ENCODE measurements at places on chromosomes 11 and 22. TPM values are rescaled to one million over a fixed set of nuclear protein-coding genes. Genes with fewer than 3 reads are reported as not detected.
A peak's percentile ranks its signal among the peaks of the same experiment; 100 is the strongest.

The LGALS12 gene
- total RNA-seq: 0.84 TPM

DNA sequence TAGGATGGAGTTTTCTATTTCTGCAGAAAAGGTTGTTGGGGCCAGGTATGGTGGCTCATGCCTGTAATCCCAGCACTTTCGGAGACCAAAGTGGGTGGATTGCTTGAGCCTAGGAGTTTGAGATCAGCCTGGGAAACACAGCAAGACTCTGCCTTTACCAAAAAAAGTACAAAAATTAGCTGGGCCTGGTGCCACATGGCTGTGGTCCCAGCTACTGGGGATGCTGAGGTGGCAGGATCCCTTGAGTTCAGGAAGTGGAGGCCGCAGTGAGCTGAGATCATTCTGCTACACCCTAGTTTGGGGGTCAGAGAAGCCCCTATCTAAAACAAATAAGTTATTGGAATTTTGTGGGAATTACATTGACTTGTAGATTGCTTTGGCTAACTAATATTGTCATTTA is 71.7 kb downstream of the FDX1 start:
- DNase-seq: peak; percentile 55
- no peak overlapping the region for H3K4me3 ChIP-seq
- no peaks in the 10 kb centered on the region for H3K27me3 ChIP-seq
- no peak overlapping the region for H3K27ac ChIP-seq
- H3K4me1 ChIP-seq: no peaks in the 10 kb centered on the region

- H3K27ac ChIP-seq: no peak overlapping the region
- DNase-seq: no peak
- H3K4me3 ChIP-seq: no peak overlapping the region
- H3K4me1 ChIP-seq: no peaks in the 10 kb centered on the region
- H3K36me3 ChIP-seq: no peaks in the 10 kb centered on the region
- H3K27me3 ChIP-seq: no peaks in the 10 kb centered on the region
These were observed 39.7 kb upstream of the GALNT18 start for GRCh38 chr11:11661326-11662040.

DNA sequence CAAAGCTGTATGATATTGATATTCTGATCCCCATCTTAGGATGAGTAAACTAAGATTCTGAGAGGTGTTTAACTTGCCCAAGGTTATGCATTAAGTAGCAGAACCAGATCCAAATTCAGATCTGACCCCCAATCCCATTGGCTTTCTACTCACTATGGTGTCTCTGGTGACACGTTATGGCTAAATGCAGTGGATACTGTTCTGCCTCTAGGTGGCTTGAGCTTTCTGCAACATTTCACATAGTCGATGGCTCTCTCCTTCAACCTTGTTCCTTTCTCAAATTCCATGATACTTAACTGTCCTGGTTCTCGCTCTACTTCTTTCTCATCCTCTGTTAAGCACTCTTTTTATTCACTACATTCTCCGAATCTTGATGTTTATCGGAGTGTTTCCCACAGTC is 9.4 kb downstream of the C11orf97 start:
- no peak overlapping the region for H3K27ac ChIP-seq
- no peaks in the 10 kb centered on the region for H3K27me3 ChIP-seq
- no peak for DNase-seq
- H3K36me3 ChIP-seq: no peaks in the 10 kb centered on the region
- H3K4me1 ChIP-seq: peaks cover 3% of the 10 kb centered on the region

GRCh38 chr11:36044636-36045035 is 100.8 kb downstream of the LDLRAD3 start:
- no peaks in the 10 kb centered on the region for H3K27me3 ChIP-seq
- no peaks in the 10 kb centered on the region for H3K36me3 ChIP-seq
- DNase-seq: no peak
- no peak overlapping the region for H3K27ac ChIP-seq

GRCh38 chr11:63672156-63672463 is 934 bp upstream of the ATL3 start:
- H3K27ac ChIP-seq: no peak overlapping the region
- no peaks in the 10 kb centered on the region for H3K4me1 ChIP-seq
- H3K27me3 ChIP-seq: no peaks in the 10 kb centered on the region
- DNase-seq: no peak
- H3K4me3 ChIP-seq: no peak overlapping the region

GRCh38 chr11:12175694-12176241 is 65.4 kb downstream of the MICAL2 start:
- DNase-seq: no peak
- H3K36me3 ChIP-seq: peaks cover 4% of the 10 kb centered on the region
- H3K27me3 ChIP-seq: no peaks in the 10 kb centered on the region
- no peak overlapping the region for H3K4me3 ChIP-seq
- H3K4me1 ChIP-seq: peaks cover 3% of the 10 kb centered on the region

GRCh38 chr22:39947220-39948216 is 12.7 kb upstream of the TMA7B start:
- H3K27ac ChIP-seq: no peak overlapping the region
- H3K4me1 ChIP-seq: no peaks in the 10 kb centered on the region
- no peaks in the 10 kb centered on the region for H3K36me3 ChIP-seq
- no peak overlapping the region for H3K4me3 ChIP-seq

GRCh38 chr22:19429950-19430889 is 1.3 kb downstream of the HIRA start:
- no peaks in the 10 kb centered on the region for H3K4me1 ChIP-seq
- H3K27ac ChIP-seq: no peak overlapping the region
